ENCODE measurements at places on chromosomes 16 and 17. TPM values are rescaled to one million over a fixed set of nuclear protein-coding genes. Genes with fewer than 3 reads are reported as not detected.

- DNase-seq: no peak
These were observed 16.6 kb downstream of the PLXDC1 start for GRCh38 chr17:39134878-39135277.

GRCh38 chr17:63842173-63842539 is 329 bp downstream of the SMARCD2 start:
- DNase-seq: no peak

DNA sequence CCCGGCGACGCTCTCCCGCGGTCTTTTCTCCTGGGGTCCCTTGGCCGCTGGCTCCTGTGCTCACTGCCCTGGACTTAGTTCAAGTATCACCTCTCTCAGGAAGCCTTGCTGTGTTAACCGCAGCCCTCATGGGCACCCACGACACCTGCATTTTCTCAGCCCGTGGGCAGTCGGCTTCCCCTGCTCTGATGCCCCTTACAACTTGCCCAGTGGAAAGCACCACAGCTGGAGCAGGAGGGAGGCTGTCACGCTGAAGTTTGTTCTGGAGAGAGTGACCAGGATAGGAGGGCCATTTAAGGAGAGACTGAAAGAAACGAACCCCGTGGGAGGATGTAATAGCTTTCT is 395 bp downstream of the STXBP4 start:
- no peak for DNase-seq

DNA sequence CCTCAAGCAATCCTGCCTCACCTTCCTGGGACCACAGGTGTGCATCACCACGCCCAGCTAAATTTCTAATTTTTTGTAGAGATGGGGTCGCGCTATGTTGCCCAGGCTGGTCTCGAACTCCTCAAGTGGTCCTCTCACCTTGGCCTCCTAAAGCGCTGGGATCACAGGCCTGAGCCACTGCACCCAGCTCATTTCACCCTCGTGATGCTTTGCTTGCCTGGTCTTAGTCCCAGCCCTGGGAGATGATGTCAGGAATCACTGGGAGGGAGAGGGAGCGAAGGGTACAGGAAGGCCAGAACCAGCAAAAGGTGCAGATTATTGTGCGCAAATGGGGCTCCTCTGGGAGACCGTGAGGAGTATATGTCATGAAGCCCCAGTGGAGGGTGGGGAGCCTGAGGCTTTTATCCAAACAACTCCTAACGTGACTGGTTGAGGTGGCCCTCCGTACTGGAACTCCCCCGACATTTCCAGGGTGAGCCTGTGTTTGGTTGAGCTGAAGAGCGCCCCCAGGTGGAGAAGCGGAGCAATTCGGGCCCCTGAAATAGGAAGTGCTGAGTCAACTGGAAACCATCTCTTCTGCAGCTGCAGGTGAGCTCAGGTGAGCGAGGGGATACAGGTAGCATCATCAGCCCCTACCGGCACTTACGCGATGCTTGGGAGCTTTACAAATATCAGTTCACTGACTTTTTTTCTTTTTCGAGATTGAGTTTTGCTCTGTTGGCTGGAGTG is 41.2 kb upstream of the HAPSTR1 start:
- no peak for DNase-seq

GRCh38 chr17:38735161-38735997 is 5.2 kb downstream of the CISD3 start:
- DNase-seq: no peak

GRCh38 chr17:74749279-74750038 is 1.0 kb downstream of the NHERF1 start:
- no peak for DNase-seq

- no peak for DNase-seq
These were observed 6.6 kb upstream of the MIF4GD start for GRCh38 chr17:75277664-75278071.

- DNase-seq: no peak
These were observed 23.2 kb upstream of the NTN1 start for GRCh38 chr17:8997994-8998628.

DNA sequence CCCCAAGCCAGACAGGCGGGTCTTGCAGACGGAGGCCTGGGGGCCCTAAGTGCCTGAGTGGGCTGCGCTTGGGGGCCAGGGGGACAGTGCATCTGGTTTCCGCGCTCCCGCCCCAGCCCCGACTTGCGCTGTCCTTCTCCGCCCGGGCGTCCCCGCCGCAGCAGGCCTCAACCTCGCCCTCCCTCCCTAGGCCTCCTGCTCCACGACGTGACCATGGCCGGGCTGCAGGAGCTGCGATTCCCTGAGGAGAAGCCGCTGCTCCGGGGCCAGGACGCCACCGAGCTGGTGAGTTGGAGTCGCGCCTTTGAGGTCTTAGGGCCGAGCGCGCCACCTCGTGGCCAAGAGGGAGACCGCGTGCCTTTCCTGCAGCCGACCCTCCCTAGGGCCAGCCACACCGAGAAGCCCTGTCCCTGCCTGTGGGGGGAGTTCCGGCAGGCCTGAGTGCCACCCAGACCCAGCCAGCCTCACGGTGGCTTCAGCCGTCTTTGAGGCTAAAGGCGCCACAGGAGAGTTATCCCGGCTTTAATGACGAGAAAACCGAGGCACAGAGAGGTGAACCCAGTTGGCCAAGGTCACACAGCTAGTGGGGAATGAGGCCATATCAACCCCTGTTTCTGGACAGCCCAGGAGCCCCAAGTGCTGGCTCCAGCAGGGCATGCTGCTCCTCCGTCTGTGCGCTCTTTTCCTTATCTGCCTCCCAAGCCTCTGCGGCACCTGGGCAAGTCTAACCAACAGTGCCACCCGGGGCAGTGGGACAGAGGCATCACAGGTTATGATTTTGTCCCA is 12.2 kb upstream of the NDRG4 start:
- DNase-seq: peak; percentile 38

Gene PIMREG
- 7.7 TPM for polyA plus RNA-seq

Gene WNK4
- polyA plus RNA-seq: 2.7 TPM

Gene HASPIN
- polyA plus RNA-seq: 1.3 TPM

Gene ST6GALNAC2
- 0.36 TPM for polyA plus RNA-seq

Gene MAP2K6
- 8.8 TPM for polyA plus RNA-seq

All from AG04450 (cell line).